ENCODE measurements at places on chromosomes 3 and 15. TPM values are rescaled to one million over a fixed set of nuclear protein-coding genes. Genes with fewer than 3 reads are reported as not detected.

MUSTN1 gene
- not detected for total RNA-seq

DNA sequence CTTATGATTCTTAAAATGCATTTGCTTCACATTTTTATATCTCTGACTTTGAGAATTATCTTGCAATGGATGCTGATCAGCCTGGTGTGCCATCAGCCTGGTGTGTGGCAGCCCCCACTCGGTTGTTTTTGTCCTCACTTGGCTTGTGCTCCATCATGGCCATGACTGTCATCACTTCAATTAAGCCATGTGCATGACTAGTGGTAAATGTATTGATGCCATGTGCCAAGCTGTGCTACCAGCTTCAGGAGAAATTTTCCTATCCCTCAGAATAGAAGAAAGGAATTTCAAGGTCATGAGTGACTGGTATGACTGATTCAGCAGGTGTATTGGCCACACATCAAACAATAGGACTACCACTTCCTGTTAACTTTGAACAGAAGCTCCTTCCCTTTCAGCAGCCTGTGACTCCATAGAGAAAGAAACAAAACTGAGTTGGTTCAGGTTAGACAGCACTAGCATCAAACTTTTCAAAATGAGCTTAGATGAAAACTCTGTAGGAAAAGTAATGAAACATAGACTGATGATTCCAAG is 251.7 kb downstream of the GRM7 start:
- peak; percentile 25 for DNase-seq

GRCh38 chr3:65200310-65200970 is 512.6 kb upstream of the ADAMTS9 start:
- DNase-seq: no peak

RASSF1 gene
- total RNA-seq: 31.5 TPM

DNA sequence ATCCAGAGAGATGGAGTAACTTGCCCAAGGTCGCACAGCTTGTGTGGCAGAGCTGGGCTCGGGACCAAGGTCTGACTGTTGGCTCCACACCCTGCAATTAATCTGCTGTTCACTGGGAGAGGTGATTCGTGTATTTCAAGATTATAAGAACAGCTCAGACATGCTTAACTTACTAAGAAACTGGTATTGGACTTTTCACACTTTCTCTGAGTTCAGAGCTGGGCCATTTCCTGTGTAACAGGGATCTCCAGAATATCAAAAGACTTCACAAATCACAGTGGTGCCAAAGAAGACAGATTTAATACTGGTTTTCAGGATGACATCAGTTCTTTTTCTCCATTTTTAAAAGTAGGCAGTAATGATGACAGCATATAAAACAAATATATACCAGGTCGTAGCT is 156.8 kb upstream of the UBE2E1 start:
- DNase-seq: no peak

GABRR3 gene
- total RNA-seq: not detected

C3orf49 gene
- total RNA-seq: not detected

SLCO2A1 gene
- 0.75 TPM for total RNA-seq

GRCh38 chr3:31213869-31214486 is 318.7 kb upstream of the STT3B start:
- DNase-seq: no peak

DNA sequence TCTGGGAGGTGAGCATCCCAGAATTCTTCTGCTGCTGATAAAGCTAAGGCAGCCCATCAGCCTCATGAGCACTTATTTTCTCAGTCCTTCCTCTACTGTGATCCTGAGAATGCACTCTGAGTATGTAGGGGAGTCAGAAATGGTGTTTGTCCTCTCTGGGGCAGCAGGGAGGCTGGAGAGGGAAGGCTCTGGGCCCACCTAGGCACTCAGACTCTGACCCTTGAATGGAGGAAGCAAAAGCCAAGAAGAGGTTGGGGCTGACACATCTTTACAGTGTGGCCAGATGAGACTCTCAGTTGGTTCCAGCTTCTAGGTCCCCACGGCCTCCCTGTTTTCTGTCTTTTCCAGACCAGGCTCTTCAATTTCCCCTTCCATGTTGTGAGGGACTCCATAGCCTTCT is 36.1 kb upstream of the BLM start:
- no peak for DNase-seq

UBE3A gene
- total RNA-seq: 60.8 TPM

DNA sequence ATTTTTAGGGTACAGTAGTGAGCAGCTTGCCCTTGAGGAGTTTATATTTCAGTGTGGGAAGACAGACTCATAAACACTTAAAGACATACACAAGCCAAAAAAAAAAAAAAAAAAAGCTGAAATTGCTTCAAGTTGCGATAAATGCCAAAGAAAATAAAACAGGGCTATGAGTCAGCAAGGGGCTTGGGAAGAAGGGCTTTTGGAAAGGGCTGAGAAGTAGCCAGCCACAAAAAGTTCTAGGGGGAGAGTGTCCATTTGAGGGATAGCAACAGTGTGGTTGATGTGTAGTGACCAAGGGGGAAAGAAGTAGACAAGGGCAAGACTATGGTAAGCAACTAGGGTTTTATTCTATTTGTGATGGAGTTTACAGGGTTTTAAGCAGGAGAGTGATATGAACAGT is 185.5 kb downstream of the ADAMTS9 start:
- DNase-seq: no peak

NPAP1 gene
- 0.07 TPM for total RNA-seq

DNA sequence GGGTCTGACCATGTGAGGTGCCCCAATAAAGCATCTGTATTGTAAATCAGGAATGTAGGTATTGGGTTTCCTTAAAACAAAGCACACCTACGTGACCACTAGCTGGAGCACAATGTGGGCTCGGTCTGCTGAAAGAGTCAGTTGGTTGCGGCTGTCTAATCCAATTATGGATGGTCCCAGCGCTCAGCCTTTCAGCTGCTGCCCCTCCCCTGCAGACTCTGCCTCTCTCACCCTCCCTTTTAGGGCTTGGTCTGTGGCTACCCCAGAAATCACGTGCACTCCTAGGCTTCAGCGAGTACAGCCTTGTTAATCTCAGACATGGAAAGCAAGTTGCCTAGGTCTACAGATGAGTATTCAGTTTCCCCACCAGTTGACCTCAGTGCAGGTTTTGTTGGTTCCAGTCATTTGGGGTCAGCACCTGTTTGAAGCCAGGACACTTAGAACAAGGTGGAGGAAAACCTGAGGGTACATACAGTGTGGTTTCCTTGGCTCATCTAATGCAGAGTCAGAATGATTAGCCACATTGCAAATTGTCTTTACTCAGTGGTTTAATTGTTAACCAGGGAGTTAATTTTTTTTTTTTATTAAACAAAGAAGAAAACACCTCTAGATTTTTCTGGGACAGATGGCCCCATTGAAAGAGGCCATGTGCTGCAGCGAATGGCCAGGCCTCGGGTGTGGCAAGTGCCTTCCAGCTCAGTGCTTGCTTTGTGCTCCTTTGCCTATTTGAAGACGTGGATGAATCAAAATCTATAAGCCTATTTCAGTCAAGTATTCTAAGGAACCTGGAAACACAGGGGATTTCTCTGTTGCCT is 137.7 kb downstream of the IGF1R start:
- DNase-seq: no peak

TRIM69 gene
- total RNA-seq: 7.7 TPM

DNA sequence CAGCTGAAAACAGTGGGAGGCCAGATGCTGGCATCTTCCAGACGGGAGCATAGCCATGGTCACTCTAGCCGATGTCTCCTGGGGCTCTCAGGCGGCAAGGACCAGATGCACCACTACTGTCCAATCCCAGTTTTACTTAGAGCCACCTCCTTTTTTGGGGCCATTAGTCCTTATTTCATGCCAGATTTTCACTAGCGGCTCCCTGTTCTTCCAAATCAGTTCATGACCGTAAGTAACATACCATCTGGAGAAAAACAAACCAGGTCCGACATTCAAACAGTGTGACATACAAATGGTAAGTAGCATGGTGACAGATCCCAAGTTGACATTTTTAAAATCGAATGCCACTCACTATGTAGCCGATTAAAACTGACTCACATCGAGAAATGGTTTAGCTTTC is 4.1 kb upstream of the MAP6D1 start:
- DNase-seq: no peak

LCTL gene
- total RNA-seq: 0.23 TPM

GRCh38 chr3:94935738-94936580 is 873.1 kb downstream of the NSUN3 start:
- DNase-seq: no peak

GRCh38 chr3:185998136-185998535 is 60.3 kb upstream of the TRA2B start:
- DNase-seq: no peak

- DNase-seq: no peak
Measured at GRCh38 chr3:184241447-184242296, 7.1 kb downstream of the ALG3 start.

DNA sequence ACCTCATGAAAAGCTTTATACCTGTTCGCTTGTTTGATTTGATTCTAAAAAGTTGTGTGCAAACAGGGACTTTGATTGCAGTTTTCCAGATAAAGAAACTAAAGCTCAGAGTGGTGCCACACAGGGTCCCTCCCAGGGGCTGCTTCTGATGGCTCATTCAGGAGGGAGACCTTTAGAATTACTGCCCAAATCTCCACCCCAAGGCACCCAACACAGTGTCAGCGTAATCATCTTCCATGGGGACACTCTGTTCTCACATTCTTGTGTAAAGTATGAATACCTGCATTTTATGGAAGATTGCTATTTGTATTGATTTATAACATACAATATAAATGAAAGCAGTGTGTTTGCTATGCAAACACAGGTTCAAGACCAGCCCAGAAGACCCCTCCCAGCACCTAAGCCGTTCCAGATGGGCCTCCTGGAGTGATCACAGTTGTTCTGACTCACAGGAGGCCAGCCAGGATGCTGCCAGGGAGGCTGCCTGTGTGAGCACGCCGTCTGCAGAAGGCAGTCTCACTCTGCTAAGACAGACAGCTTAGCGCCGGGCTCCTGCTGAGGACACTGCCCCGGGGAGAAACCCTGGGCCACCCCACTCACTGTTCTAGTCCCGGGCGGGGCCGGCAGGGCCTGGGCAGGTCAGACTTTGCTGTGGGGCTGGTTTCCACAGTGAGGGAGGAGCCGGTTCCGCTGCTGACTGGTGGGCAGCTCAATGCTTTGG is 185.6 kb downstream of the FAM43A start:
- no peak for DNase-seq

DNA sequence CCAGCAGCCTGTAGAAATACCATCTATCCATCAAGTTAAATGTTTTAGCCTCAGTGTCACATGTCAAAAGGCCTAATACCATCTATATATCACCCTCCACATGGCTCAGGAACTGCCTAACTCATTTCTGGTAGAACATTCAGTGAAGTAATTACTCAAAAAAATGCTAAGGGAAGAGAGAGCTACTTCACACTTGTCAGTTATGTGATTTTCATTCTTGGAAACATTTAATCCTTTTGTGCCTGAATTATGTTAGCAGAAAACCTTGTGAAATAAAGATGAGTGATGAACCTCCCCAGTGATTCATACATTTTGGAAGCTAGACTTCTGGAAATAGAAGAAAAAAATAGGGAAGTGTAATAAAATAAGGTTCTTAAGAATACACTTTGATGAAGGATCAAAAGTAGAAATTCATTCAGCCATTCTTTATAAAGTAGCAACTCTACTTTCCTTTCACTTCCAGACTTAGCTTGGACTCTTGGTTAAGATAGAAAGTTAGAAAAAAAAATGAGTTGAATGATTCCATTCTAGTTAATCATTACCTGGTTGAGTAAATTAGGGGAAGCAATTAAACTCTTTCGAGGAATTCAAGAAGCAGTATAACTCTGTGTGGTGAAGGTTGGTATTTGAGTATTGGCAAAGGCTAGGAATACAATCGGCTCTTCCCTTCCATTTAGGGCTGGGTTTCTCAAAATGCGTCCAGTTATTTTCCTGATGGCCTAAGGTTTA is 3.6 kb downstream of the OTOL1 start:
- peak; percentile 57 for DNase-seq
